ENCODE measurements at places on chromosomes 2 and 18.

GRCh38 chr2:185502351-185502750, 236.3 kb upstream of the FSIP2 start:
- DNase-seq = no peak

DNA sequence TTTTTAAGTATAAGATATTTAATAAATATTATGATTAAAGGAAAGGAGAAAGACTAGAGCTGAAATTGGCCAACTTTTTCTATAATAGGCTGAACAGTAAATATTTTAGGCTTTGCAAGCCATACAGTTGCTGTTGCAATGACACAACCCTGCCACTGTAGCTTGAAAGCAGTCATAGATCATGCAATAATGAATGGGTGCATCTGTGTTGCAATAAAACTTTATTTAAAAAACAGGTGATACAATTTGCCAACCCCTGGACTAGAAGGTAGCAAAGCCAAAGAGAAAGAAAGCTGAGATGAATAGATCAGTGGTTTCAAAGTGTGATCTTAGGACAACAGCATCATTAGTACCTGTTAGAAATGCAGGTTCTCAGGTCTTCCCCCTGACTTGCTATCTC, 219.1 kb downstream of the SETBP1 start:
- DNase-seq = no peak

- peak; percentile 93 for DNase-seq
Measured at GRCh38 chr2:223601932-223602666, at the start of gene SCG2. SCG2 (minus strand) TSS chr2:223602361; CDS start chr2:223599282, 3,079 bp downstream.

GRCh38 chr18:31056296-31056695, 13.8 kb upstream of the DSC3 start:
- no peak for DNase-seq

- DNase-seq = peak; percentile 44
Measured at GRCh38 chr2:215614296-215614695, 178.4 kb upstream of the FN1 start.

- no peak for DNase-seq
Measured at GRCh38 chr18:48541747-48542400, 3.0 kb downstream of the CTIF start.

- DNase-seq = no peak
Measured at GRCh38 chr2:139949242-139949972, 1169.2 kb upstream of the NXPH2 start.

GRCh38 chr2:231361701-231362554, 33.6 kb upstream of the B3GNT7 start:
- no peak for DNase-seq

DNA sequence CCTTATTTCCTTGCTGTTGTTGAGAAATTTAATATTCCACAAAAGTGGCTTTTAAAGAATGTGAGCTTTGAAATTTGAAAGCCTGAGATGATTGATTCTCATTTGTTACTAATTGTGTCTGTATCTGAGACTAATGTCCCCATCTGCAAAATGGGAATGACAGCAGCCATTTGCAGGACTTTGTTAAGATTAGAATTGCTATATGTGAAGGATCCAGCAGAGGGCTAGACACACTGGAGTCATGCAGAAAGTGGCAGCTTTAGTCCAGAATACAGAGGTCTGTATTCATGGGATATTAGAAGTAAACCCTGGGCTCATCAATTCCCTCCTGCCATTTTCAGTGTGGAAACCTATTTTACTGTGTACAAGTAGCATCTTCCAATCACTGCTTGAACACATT, 296.5 kb upstream of the GYPC start:
- no peak for DNase-seq

- DNase-seq = no peak
Measured at GRCh38 chr2:76268902-76269620, 558.3 kb upstream of the GCFC2 start.

DNA sequence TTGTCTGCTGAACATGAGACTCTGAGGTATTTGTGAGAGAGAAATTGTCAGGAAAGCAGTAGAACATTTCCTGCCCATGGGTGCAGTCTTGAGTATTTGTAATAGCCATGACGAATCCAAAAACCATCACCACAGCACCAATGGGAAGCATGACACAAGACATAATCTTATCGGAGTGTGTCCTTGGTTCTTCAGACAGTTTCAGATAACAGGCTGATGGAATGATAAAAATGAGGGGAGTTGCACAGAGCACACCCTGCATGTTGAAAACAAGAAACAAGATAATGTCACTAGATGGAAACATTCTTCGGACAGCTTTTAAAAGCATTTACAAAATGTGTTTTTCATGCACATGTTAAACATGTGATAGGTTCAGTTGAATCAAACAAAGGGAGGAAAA, 56.9 kb downstream of the SLC38A11 start:
- DNase-seq = no peak

DNA sequence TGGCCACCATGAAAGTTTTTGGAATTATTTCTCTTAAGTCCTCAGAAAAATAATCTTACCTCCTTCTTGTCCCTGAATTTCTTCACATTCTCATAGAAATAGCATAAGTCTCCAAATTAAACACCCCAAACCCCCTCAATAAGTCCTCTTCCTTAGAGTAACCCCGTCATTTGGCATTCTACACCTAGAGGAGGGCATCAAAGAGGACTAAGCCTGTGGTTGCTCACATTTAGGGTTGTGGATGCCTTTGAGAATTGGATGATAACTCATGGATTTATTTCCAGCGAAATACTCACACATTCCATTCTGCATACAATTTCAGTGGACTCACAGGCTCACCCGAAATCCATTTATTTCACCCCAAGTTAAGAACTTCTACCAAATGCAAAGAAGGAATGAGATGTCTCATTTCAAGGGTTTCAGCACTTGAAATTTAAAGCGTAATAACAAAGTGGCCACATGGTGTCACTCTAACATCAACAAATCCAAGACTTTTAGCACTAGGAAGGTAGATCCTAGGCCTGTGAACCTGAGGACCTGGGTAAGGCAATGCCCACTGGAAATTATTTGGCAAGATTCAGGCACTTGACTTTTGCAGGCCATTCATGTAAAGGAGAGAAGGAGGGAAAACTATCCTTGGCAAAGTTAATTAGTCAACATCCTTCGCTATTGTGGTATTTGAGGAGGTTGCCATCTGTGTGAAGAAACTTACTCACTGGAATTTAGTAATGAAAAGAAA, 24.6 kb downstream of the DYTN start:
- DNase-seq = peak; percentile 52

- DNase-seq = no peak
Measured at GRCh38 chr2:39266139-39266805, 22.5 kb upstream of the CDKL4 start.

DNA sequence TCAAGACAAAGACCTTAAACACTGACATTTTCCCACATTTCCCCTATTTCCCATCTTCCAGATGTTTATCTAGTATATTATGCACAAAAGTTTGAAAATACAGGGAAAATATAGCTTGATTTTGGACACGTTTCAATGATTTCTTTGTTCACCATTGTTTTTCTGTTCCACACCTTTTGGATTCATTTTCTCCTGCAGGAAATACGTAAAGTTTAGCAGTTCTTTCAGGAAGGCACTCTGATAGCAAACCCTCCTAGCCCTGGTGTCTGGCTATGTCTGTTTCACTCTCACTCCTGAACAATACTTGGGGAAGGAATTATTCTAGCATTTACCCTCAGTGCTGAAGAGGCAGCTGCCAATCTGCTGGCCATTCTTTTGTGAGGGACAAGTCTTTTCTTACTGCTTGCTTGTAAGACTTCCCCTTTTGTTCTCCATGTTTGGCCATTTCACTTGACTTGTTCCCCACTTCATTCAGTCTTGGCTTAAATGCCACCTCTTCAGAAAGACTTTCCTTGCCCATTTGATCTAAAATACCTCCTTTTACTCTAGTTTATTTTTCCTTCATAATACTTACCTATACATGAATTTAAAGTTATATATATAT, 195.4 kb downstream of the RNF152 start:
- no peak for DNase-seq

DNA sequence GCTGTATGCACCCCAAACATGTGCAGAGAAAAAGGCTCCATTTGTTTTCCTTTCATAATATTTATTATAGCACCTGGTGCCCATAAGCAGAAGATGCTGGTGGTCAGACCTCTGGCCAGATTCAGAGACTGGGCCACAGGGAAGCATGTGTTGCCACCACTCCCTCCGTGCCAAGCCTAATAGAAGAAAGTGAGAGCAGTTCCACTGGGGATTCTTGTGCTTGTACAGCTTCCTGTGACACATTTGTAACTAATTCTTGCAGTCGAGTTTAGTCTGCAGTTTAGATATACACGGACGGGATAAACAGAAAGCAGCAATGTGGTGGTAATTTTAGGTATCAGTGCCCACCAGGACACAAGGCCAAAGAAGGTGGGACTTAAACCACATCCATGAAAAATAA, 135.4 kb upstream of the PIEZO2 start:
- DNase-seq = no peak

GRCh38 chr2:65453916-65454315, 21.5 kb upstream of the SPRED2 start:
- no peak for DNase-seq
